ENCODE measurements at places on chromosomes 11 and 22.

GRCh38 chr11:122720107-122720881, 64.8 kb downstream of the UBASH3B start:
- DNase-seq = no peak

- no peak for DNase-seq
Observed at GRCh38 chr11:35548925-35549561, 23.6 kb upstream of the PAMR1 start.

DNA sequence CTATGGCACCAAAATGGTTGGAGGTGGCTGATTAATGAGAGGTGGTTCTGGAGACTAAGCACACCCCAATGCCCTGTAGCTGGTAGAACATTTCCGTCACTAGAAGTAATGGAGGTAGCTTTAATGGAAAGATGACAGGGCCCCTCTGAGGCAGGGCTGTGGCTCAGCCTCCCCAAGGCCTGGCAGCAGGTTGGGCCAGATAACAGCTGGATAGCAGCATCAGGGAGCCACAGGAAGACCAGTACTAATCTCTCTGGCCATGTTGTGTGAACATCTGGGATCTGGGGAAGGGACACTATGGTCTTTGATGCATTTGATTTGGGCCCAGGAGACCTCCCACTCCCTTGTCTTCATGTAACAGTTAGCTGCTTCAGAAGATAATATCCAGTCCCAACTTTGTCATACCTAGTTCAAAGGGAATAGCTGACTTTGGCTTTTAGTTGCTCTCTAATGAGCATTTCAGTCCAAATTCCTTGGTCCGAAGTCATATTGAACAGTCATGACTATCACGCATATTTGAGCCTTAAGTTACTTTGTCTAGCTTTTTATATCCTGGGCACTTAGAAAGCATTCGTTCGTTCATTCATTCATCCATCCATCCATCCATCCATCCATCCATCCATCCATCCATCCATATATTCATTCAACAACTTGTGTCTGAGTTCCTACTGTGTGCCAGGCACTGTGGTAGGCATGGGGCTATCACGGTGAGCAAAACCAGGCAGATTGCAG, 53.0 kb upstream of the LMO2 start:
- no peak for DNase-seq

DNA sequence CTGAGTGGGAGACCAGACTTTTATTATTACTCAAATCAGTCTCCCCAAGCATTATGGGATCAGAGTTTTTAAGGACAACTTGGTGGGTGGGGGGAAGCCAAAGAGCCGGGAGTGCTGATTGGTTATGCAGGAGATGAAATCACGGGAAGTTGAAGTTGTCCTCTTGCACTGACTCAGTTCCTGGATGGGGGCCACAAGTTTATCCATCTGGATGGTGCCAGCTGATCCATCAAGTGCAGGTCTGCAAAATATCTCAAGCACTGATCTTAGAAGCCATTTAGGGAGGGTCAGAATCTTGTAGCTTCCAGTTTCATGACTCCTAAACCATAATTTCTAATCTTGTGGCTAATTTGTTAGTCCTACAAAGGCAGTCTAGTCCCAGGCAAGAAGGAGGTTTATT, 53.5 kb upstream of the LMO1 start:
- DNase-seq = no peak

GRCh38 chr11:96484361-96484760, 94.5 kb downstream of the JRKL start:
- no peak for DNase-seq

- no peak for DNase-seq
Observed at GRCh38 chr11:23903044-23903704, 593.7 kb upstream of the LUZP2 start.

GRCh38 chr11:83063073-83063754, 8.5 kb downstream of the RAB30 start:
- no peak for DNase-seq

GRCh38 chr11:1410366-1411291, 20.9 kb downstream of the BRSK2 start:
- DNase-seq = no peak

- no peak for DNase-seq
Observed at GRCh38 chr11:120027546-120028180, 110.2 kb downstream of the TRIM29 start.

DNA sequence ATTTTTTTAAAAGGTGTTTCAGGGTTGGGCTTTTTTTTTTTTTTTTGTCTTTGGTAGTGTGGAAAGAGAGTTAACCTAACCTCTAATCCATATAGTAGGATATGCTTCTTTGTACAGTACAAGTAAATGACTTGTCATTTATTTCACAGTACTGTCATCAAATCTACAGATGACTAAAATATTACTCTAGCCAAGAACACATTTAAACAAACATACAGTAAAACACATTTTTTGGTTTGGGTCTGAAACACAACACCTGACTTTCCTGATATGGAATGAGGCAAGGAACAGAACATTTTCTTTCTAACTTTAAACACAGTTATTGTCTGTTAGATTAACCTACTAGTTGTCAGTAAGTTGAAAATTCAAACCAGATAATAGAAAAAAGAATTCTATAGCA, 68.1 kb downstream of the IMMP1L start:
- DNase-seq = no peak

GRCh38 chr11:35139722-35140282, 831 bp downstream of the CD44 start:
- no peak for DNase-seq

DNA sequence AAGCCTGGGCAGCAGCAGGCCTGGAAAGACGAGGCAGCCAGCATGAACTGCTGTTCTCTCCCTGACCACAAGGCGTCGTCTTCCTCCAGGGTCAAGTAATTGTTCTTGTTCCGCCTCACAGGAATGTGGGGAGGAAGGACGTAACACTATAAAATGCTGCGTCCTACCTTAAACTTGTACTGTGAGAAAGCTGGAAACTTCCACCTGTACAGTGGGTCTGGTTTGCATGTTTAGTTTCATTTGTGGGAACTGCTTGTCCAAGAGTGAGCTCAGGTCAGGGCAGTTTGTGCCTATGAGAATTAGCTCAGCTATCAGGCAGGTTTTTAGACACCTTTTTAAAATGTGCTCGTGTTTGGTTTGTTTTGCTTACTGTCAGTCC, 55.2 kb downstream of the PANX1 start:
- DNase-seq = no peak

GRCh38 chr11:118108513-118108912, 21.8 kb upstream of the SMIM35 start:
- DNase-seq = no peak

DNA sequence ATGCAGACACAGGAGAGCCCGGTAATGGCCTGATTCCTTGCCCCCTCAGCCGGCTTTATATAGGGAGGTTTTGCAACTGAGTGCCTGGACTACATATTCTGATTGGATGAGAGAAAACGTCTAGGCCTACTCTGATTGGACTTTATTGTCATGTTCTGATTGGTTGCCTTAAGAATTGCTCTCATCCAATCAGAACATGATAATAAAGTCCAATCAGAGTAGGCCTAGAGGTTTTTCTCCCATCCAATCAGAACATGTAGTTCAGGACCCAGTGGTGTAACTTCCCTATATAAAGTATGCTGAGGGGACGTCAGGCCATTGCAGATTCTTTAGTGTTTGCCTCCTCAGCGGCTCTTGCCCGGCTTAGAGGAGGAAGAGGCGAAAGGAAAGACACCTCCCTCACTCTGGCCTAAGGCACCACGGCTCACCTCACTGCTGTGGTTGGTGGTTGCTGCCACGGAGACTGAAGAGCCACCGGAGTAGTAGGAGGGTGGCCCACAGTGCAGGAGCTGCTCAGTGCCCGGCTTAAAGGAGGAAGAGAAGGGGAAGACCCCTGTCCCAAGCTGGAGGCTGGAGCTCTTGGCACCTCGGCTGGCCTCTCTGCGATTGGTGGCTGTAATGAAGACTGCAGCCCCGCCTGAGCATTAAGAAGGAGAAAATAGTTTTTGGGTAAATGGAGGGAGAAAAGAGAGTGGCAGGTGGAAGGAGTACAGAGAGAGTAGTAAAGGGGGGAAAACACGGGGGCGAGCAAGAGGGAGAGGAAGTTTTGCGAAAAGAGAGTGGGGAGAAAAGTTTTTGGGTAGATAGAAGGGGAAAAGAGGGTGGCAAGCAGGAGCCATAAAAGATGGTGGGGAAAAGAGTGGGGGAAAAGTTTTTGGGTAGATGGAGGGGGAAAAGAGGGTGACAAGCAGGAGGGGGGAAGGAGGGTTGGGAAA, 116.7 kb upstream of the SERPIND1 start:
- DNase-seq = no peak

DNA sequence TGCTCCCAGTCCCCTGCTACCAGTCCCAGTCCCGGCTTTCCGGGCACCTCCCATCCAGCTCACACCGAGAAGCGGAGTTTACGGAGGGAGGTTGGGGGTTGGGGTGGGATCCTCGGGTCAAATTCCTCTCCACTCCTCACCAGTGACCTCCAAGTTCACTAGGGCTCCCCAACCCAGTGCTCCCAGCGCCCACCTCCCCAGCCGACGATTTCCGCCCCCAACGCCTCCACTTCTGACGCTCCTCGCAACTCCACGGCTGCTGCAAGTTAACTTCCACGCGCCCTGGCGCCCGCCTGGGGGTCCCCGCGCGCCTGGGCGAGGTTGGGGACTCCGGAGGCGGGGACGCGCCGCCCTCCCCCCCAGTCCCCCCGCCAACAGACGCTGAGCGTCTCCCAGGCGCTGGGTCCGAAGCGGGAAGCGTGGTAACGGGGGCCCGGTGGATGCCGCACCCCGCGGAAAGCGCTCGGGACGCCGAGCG, 526 bp downstream of the TPST2 start:
- peak; percentile 8 for DNase-seq

DNA sequence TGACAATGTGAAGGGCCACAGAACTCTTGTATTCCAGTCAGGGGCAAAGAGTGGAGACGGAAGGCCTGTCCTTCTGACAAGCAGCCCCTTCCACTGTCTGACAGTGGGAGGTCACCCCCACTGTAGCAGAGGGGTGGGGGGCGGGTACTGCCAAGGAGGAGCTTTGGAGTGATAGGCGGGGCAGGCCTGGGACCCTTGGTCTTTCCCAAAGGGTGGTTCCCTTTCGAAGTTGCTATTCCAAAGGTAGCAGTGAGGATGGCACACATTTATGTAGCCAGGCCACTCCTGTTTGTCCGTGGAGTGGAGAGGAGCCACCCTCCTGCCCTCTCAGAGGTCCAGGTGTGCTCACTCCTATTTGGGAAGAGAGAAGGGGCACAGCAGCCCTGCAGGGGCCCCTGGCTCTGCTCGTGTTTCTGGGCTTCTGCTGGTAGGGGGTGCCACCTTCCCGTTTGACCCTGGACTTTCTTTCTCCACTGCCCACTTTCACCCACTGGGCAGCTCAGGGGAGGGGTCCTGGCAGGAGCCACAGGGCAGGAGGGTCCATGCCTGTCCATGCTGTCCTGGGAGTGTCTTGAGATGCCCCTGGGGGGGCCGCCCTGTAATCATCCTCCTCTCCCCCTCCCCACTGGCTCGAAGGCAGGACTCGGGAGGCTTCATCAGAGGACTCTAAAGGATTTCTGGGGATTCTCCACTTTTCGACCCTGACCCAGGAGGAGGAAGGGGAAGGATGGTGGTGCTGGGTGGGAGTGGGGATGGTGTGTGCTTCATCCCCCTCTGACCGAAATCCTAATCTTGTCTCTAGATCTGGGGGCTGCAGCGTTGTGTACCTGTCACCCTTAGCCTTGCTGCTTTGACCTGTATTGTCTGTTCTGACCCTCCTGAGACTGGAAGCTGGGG, 994 bp downstream of the TAGLN start:
- DNase-seq = no peak

GRCh38 chr11:77374108-77374507, 72.6 kb upstream of the GDPD4 start:
- no peak for DNase-seq

DNA sequence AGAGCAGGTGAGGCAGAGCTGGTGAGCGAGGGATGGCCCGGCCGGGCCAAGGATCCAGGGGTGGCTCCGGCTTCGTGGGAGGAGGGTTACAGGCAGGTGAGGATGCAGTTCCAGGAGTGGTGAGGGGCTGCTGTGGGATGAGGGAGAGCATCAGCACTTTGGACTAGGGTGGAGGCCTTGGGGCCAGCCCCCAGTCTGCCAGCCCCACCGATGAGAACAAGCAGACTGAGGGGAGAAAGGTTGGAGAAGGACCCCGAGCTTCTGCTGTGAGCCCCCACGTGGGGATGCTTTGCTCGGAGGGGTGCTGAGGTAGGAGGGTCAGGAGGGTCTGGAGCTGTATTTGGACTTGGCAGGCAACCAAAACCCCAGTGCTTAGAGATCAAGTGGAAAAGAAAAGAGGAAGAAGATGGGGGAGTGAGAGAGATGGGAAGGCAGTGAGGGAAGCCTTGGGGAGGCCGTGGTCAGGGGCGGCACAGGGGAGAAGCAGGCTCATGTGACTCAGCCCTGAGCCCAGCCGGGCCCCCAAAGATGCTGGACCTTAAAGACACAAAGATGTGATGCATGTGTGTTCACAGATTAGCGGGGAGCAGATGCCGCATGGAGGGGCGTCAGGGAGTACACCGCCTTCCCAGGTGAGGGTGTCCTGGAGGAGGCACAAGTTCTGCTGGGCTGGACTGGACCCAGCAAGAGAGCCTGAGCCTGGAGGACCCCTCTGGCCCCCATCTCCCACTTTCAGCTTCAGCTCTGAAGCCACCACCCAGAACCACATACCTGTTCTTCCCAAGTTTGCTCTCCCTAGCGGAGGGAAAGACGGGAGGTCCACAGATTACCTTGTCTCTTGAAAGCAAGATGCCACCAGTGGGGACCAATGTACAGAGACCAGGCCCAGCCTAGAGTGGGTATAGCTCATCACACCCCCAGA, 91.3 kb downstream of the CDKN1C start:
- DNase-seq = no peak

- DNase-seq = no peak
Observed at GRCh38 chr22:22955276-22955798, 67.7 kb downstream of the IGLL5 start.

- no peak for DNase-seq
Observed at GRCh38 chr11:31050061-31050765, 319.3 kb downstream of the DCDC1 start.

- no peak for DNase-seq
Observed at GRCh38 chr11:61194169-61194671, 9.1 kb upstream of the PGA3 start.

- no peak for DNase-seq
Observed at GRCh38 chr11:129328756-129329155, 46.9 kb upstream of the BARX2 start.

- no peak for DNase-seq
Observed at GRCh38 chr11:134532131-134532920, 120.3 kb upstream of the B3GAT1 start.

DNA sequence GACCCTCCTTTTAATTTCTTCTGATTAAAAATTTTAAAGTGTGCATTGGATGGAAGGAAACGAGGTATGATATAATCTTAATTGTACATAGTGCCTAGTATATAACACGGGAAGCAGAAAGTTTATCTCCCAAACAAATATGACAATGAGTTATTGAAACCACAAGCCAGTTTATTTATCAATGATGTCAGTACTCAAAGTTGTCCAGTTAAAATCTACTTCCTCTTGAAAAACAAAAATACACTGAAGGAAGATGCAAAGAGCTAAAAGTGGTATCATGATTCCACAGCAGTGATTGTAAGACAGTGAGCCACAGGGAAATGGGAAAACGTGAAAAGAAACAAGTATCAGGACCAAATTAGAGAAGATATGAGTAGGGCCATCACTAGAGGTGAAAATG, 18.8 kb upstream of the OR5B21 start:
- DNase-seq = no peak

- no peak for DNase-seq
Observed at GRCh38 chr11:102415304-102415916, 37.2 kb downstream of the TMEM123 start.

- DNase-seq = no peak
Observed at GRCh38 chr11:9265211-9266131, at the start of gene DENND5A. Gene DENND5A, minus strand, starts transcription at chr11:9265350. Its CDS starts 281 bp downstream, at chr11:9265069.
